ENCODE measurements at places on chromosomes 16 and 17. TPM values are rescaled to one million over a fixed set of nuclear protein-coding genes. Genes with fewer than 3 reads are reported as not detected.

- H3K27me3 ChIP-seq, result peaks cover 4% of the 10 kb centered on the region
- H3K4me1 ChIP-seq, result no peaks in the 10 kb centered on the region
- no peak for DNase-seq
- no peaks in the 10 kb centered on the region for H3K36me3 ChIP-seq
Observed at GRCh38 chr16:56715126-56715525, 14.8 kb upstream of the NUP93 start.

DNA sequence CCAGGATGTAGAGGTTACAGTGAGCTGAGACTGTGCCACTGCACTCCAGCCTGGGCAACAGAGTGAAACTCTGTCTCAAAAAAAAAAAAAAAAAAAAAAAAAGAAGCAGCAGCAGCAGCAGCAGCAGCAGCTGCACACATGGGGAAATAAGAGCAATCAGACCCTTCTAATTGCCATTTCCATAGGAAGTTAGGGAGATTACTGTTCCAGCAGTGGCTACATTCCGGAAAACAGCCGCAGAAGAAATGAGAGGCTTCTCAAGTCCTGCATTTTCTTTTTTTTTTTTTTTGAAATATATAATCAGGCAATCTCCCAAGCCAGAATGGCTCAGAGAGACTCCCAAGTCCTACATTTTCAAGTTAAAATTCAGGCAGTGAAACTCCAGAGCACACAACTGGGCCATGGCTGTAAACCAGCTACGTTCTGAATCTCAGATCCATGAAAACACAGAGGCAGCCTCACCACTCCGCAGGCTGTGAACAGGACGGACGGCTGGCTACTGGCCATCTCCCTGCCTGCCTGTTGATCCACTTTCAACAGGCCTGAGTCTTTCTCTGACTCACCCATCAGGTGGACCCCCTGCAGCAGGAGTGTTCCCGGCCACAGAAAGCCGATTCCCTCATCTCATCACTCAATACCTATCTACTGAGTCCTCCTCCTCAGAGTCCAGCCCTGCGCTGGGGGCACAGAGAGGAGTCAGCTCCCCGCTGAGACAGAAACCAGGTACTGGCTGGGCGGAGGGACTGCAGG, 15.0 kb downstream of the TRPV1 start:
- no peaks in the 10 kb centered on the region for H3K27me3 ChIP-seq
- peak; percentile 84 for DNase-seq
- H3K4me3 ChIP-seq, result no peak overlapping the region
- peaks cover 2% of the 10 kb centered on the region for H3K36me3 ChIP-seq

DNA sequence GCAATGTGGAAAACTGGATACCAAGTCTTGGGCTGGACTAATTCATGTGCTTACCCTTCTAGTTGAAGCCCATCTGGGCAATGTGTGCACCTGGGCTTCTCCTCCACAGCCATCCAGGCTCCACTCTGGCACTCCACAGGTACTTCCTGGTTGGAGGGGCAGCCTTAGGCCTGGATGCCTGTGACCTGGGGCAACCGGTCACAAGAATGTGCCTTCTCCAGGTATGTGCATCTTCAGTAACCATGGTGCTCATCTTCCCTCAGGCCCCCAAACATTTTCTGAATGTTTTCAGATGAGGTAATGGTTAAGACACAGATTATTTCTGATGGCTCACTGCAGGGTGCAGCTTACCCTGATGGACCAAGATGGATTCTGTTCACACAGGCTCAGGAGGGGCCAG, 11.1 kb downstream of the C16orf86 start:
- H3K4me3 ChIP-seq, result no peak overlapping the region
- no peak overlapping the region for H3K27ac ChIP-seq
- H3K4me1 ChIP-seq, result no peaks in the 10 kb centered on the region
- H3K36me3 ChIP-seq, result peaks cover 13% of the 10 kb centered on the region
- no peak for DNase-seq

GRCh38 chr16:53089434-53090285, 34.9 kb downstream of the CHD9 start:
- peaks cover 21% of the 10 kb centered on the region for H3K4me1 ChIP-seq
- no peak overlapping the region for H3K4me3 ChIP-seq
- H3K27me3 ChIP-seq, result no peaks in the 10 kb centered on the region
- no peaks in the 10 kb centered on the region for H3K36me3 ChIP-seq

DNA sequence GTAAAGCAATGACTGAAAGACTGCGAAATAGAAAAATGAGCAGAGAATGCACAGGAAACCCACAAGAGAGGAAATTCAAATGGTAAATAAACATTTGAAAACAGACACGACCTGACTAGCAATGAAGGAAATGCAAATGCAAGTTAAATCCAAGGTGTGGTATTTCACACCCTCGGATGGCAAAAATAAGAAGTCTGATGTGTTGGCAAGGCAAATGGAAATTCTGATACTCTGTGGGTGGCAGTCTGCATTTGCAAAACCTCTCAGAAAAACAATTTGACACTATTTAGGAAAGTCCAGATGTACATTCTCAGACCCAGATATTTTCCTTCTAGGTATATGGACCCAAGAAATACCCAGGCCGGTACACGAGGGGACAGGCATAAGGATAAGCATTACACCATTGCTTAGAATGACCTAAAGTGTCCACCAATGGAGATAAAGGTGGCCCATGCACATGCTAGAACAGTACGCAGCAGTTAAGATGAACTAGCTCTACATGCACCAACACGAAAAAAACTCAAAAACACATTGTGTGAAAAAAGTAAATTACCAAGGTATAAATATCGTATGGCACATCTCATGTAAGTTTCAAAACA, 116.7 kb downstream of the GAS7 start:
- peaks cover 9% of the 10 kb centered on the region for H3K4me1 ChIP-seq
- H3K36me3 ChIP-seq, result no peaks in the 10 kb centered on the region
- no peak for DNase-seq
- 0 out of 2 replicates have a peak, but pooled peaks cover 2% of the 10 kb centered on the region for H3K27me3 ChIP-seq

DNA sequence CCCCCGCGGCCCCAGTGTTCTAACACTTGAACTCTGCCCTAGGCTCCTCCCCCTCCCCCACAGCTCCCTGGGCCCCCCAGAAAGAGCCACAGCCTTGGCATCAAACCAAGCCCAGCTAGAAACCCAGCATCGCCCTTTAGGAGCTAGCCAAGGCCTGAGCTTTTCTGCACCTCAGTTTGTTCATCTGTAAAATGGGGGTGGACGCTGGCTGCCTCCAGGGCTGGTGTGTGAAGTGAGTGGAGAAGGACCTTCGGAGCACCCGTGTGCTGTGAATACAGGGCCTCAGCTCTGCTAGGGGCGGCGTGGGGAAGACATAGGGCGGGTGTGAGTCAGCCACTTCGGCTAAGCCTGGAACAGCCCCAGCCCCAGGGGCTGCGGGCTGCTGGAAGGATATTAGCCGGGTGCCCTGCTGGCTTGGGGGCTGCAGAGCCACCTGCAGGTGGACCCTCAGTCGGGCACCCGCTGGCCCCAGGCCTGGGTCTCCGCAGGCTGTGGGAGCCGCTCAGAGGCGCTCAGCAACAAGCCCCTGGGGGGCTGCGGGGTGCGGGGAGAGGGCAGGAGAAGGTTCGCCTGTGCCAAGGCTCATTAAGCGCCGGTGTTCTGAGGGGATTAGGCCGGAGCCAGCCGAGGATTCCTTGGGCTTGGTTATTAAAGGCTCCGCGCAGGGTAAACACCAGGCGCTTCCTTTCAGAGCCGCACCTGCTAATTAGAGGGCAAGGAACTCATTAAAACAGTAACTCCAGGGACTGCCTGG, 217.0 kb upstream of the CIBAR2 start:
- peaks cover 14% of the 10 kb centered on the region for H3K4me1 ChIP-seq
- no peaks in the 10 kb centered on the region for H3K27me3 ChIP-seq
- H3K27ac ChIP-seq, result no peak overlapping the region
- H3K36me3 ChIP-seq, result no peaks in the 10 kb centered on the region

Gene CRAMP1
- 3.9 TPM for total RNA-seq

Gene NATD1
- 0.90 TPM for total RNA-seq

DNA sequence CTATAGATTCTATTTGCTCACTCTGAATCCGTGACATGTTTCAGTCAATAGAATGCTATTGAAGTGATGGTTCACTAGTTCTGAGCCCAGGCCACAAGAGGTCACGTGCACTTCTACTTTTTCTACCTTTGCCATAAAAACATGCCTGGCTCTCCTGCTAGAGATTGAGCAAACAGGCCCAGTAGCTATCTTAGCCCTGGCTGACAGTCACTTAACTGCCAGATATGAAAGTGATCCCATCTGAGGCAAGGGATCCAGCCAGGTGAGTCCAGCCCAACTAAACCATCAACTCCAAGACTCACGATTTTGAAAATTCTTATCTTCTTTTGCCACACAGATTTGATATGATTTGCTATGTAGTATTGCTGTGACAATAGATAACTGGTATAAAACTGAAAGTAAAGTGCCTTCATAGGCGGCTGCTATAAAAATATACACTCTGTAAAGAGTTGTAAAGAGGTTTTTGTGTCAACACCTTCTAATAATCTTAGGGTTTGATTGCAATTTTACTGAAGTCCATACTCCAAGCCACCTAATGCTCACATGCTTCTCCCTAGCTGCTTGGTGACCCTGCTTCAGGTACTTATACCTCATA, 937.7 kb upstream of the SOX9 start:
- H3K4me1 ChIP-seq, result peaks cover 6% of the 10 kb centered on the region
- no peak overlapping the region for H3K27ac ChIP-seq
- no peaks in the 10 kb centered on the region for H3K36me3 ChIP-seq
- H3K27me3 ChIP-seq, result no peaks in the 10 kb centered on the region
- DNase-seq, result no peak

DNA sequence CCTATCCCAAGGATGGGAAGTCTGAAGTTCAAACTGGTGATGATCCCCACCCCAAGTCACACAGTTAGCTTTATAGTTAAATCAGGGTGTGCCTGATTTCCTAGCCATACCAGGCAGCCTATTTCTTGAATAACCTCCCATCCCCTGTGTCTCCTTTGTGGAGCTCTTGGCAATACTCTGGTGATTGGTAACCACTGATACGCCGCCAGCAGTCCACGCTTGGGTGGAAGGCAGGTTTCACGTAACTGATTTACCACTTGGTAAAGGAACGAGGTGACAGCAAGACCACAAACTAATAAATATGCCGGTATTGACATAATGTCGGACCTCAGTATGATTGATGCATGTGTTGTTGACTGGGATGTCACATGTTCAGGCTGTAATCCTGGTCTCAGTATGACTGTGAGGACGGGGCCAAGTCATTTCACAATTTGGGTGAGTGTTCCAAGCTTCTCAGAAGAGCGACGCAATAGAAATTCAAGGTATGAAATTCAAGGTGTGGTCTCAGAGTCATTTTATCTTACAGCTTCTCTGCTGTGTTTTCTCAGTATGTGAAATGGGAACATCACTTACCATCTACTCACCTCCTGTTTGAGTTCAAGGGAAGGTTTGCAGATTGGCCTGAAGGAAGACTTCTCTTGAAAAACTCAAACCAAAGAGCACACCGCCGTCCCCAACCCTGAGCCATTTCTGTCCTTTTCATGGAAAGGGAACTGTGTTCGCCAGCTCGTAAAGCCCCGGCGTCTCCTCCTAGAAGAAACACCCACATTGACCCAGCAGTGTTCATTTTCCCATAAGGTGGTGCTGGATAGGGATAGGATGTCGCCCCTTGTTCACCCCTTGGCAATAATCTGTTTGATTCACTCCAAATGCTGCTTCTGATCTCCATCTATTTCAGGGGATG, 678.9 kb downstream of the WWOX start:
- H3K4me1 ChIP-seq, result no peaks in the 10 kb centered on the region
- DNase-seq, result no peak
- no peak overlapping the region for H3K27ac ChIP-seq
- no peaks in the 10 kb centered on the region for H3K27me3 ChIP-seq
- no peak overlapping the region for H3K4me3 ChIP-seq
